ENCODE measurements at places on chromosomes 12 and 14. TPM values are rescaled to one million over a fixed set of nuclear protein-coding genes. Genes with fewer than 3 reads are reported as not detected.
A peak's percentile ranks its signal among the peaks of the same experiment; 100 is the strongest.

Gene NID2
- 4.3 TPM for total RNA-seq

Gene NEUROD4
- not detected for total RNA-seq

DNA sequence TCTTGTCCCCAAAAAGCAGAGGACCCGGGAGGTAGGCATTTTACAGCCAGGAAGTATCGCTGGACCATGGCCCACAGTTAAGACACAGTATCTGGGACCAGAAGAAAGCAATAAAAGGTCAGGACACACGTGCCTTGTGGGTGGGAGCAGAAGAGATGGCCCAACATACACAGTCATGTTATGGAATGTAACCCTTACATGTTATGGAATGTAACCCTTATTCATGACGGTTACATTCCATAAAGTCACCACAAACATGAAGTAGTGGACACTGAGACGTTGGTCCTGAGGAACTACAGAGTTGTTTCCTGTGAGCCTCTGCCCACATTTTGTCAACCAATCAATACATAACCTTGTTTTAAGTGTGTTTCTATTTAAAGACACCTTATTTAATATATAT lies 285.6 kb upstream of the FKBP4 start:
- H3K4me1 ChIP-seq, result no peaks in the 10 kb centered on the region
- DNase-seq, result no peak
- no peaks in the 10 kb centered on the region for H3K36me3 ChIP-seq
- H3K27ac ChIP-seq, result no peak overlapping the region
- no peaks in the 10 kb centered on the region for H3K27me3 ChIP-seq
- no peak overlapping the region for H3K4me3 ChIP-seq

DNA sequence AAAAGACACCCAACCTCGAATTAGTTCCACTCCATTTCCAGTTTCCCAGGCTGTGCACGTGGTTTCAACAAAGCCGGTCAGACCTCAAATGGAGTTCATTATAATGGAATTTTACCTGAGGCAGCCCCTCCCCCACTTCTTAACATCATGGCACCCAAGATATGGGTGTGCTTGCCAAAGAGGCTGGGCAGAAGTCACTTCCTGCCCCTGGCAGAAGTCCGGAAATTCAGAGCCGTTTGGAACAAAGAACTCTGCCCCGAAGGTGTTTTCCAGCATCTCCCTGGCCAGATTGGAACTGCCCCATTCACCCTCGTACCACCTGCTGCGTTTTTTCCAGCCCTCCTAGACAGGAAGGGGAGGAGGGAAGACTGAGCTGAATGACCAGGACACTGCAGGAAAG lies 8.2 kb downstream of the VDR start:
- H3K4me3 ChIP-seq, result no peak overlapping the region
- H3K27ac ChIP-seq, result no peak overlapping the region
- H3K36me3 ChIP-seq, result no peaks in the 10 kb centered on the region
- no peaks in the 10 kb centered on the region for H3K27me3 ChIP-seq

- no peak overlapping the region for H3K4me3 ChIP-seq
- H3K27me3 ChIP-seq, result no peaks in the 10 kb centered on the region
- H3K27ac ChIP-seq, result no peak overlapping the region
These were observed 60.3 kb downstream of the DACT1 start for GRCh38 chr14:58697930-58698642.

DNA sequence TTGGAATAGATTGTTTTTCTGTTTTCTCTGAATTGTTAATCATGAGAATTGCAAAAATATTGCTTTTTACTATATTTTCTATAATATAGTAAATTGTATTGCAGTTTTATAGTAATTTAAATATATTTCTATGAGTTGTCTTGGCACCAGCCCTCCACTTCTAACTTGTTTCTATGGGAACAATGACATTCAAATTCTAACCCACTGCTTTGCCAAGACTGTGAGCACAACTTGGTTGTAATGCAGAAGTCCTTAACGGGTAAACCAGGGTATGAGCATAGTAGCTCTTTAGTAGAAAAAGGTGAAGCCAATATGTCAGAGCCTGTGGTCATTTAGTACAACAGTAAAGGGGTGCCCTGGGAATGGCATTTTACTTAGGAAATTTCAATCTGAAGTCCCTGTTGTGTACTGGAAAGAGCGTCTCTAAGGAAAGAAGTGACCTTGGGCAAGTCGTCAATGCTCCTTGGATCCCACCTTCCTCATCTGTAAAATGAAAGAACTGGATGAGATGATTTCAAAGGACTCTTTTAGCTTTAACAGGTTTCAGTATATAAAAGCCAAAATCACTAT lies 283.3 kb downstream of the ATP23 start:
- H3K27me3 ChIP-seq, result no peaks in the 10 kb centered on the region
- no peaks in the 10 kb centered on the region for H3K4me1 ChIP-seq
- DNase-seq, result no peak
- no peak overlapping the region for H3K4me3 ChIP-seq
- no peaks in the 10 kb centered on the region for H3K36me3 ChIP-seq

- H3K36me3 ChIP-seq, result no peaks in the 10 kb centered on the region
- H3K27me3 ChIP-seq, result no peaks in the 10 kb centered on the region
- DNase-seq, result no peak
These were observed 26.6 kb downstream of the ASCL4 start for GRCh38 chr12:107801150-107801549.

- H3K27ac ChIP-seq, result peak overlapping the region; percentile 99
- H3K36me3 ChIP-seq, result no peaks in the 10 kb centered on the region
- no peak for DNase-seq
- H3K4me3 ChIP-seq, result peak overlapping the region; percentile 98
These were observed 1.6 kb downstream of the ALDH2 start for GRCh38 chr12:111768159-111768895.

Measured in right lobe of liver (tissue), 6 donors.